Pancreas (tissue), 10 donors: ENCODE measurements at places on chromosomes 5 and 9.

- H3K36me3 ChIP-seq: no peaks in the 10 kb centered on the region
- H3K4me3 ChIP-seq: no peak overlapping the region
- DNase-seq: no peak
- no peaks in the 10 kb centered on the region for H3K4me1 ChIP-seq
- no peaks in the 10 kb centered on the region for H3K27me3 ChIP-seq
Observed at GRCh38 chr9:109771087-109771486, 8.9 kb upstream of the PALM2AKAP2 start.

DNA sequence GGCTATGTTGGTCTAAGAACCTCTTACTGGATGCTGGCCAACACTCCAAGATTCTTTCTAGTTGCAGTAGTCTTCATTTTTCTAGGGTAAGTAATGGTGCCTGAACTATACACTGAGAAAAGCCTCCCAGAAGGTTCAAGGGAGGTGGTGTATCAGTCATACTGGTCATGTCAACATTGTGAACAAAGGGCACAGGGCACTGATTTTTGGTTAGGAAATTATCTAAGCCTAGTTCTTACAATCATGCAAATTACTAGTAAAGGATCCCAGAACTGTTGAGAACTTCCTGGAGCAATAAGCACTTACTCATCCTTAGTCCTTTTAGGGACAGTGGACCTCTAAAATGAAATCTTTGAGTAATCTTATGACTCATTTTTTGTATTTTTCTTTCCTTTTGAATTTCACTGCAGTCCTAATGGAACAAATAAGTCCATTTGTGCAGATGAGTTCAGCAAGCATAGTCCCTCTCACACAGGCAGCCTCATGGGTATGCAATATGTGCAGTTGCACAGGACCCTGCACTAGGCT, 21.1 kb upstream of the CDC42SE2 start:
- no peaks in the 10 kb centered on the region for H3K27me3 ChIP-seq
- no peaks in the 10 kb centered on the region for H3K4me1 ChIP-seq
- no peak overlapping the region for H3K27ac ChIP-seq
- H3K4me3 ChIP-seq: no peak overlapping the region
- no peaks in the 10 kb centered on the region for H3K36me3 ChIP-seq

- no peak overlapping the region for H3K4me3 ChIP-seq
- H3K27me3 ChIP-seq: no peaks in the 10 kb centered on the region
- H3K36me3 ChIP-seq: no peaks in the 10 kb centered on the region
Observed at GRCh38 chr5:10856071-10856470, 95.0 kb upstream of the DAP start.

DNA sequence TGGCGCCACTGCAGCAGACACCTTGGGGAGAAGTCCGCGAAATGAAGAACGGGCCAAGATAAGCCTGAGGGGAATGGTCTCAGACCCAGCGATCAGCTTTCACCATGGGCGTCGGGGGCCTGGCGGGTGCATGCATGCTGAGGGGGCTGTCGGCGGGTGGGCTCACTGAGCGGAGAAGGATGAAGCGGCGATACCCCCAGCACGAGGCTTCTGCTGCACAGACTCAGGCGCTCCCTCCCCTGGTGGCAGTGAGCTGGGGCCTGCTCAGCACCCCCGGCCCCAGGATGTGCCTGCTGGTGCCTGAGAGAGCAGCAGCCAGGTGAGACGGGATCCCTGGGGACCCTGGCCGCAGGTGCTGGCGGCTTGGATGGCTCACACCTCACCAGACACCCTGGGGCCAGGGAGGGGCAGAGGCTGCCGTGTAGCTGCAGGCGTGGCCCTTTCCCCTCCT, 31.2 kb downstream of the CEP72 start:
- no peak overlapping the region for H3K27ac ChIP-seq
- no peak for DNase-seq
- no peaks in the 10 kb centered on the region for H3K36me3 ChIP-seq
- H3K4me1 ChIP-seq: no peaks in the 10 kb centered on the region
- no peak overlapping the region for H3K4me3 ChIP-seq
- no peaks in the 10 kb centered on the region for H3K27me3 ChIP-seq

DNA sequence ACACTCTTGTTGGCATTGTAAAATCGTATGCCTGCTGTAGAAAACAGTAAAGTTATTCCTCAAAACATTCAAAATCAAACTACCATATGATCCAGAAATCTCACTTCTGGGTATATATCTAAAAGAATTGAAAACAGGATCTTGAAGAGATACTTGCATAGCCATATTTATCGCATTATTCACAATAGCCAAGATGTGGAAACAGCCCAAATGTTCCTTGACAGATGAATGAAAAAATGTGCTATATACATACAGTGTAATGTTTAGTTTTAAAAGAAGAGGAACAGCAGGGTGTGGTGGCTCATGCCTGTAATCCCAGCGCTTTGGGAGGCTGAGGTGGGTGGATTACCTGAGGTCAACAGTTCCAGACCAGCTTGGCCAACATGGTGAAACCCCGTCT, 234.1 kb upstream of the DAB2 start:
- no peak overlapping the region for H3K4me3 ChIP-seq
- DNase-seq: no peak
- H3K27me3 ChIP-seq: no peaks in the 10 kb centered on the region
- no peak overlapping the region for H3K27ac ChIP-seq
- H3K36me3 ChIP-seq: no peaks in the 10 kb centered on the region
- no peaks in the 10 kb centered on the region for H3K4me1 ChIP-seq

GRCh38 chr5:116395226-116395625, 179.4 kb downstream of the SEMA6A start:
- H3K4me1 ChIP-seq: peaks cover 10% of the 10 kb centered on the region
- no peaks in the 10 kb centered on the region for H3K36me3 ChIP-seq
- H3K27ac ChIP-seq: no peak overlapping the region
- DNase-seq: no peak

DNA sequence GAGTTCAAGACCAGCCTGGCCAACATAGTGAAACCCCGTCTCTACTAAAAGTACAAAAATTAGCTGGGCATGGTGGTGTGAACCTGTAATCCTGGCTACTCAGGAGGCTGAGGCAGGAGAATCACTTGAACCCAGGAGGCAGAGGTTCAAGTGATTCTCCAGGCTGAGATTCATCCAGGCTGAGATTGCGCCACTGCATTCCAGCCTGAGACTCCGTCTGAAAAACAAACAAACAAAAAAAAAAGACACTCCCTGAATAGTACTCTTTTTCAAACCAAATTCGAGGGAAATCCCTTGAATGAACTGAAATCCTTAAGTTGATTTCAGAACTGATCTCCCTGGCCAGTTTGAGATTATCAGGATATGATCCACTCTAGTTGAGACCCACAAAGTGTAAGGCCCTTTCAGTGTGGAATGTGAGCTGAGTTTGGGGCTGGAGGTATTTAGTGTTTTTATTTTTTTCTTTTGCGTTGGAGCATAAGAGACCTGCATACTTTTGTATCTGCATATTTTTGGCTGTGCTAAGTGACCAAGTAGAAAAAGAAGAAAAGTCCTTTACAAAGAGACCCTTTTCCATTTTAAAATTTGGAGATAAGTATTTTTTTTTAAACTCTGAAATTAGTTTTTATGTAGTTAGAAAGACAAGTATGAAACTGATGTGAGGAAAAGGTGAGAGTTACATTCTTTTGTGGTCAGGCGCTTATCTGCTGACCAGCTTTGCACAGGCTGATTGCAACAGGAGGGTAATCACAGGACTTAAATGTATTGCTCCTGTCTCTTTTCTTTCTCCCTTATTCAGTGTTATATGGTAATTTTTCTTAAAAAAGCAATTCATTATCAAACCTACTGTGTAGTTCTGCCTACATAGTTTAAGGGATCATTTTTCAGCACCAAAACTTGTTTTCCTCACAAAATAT, 42.9 kb downstream of the TMEFF1 start:
- H3K27me3 ChIP-seq: no peaks in the 10 kb centered on the region
- no peak for DNase-seq
- H3K36me3 ChIP-seq: no peaks in the 10 kb centered on the region
- no peaks in the 10 kb centered on the region for H3K4me1 ChIP-seq
- H3K27ac ChIP-seq: no peak overlapping the region

DNA sequence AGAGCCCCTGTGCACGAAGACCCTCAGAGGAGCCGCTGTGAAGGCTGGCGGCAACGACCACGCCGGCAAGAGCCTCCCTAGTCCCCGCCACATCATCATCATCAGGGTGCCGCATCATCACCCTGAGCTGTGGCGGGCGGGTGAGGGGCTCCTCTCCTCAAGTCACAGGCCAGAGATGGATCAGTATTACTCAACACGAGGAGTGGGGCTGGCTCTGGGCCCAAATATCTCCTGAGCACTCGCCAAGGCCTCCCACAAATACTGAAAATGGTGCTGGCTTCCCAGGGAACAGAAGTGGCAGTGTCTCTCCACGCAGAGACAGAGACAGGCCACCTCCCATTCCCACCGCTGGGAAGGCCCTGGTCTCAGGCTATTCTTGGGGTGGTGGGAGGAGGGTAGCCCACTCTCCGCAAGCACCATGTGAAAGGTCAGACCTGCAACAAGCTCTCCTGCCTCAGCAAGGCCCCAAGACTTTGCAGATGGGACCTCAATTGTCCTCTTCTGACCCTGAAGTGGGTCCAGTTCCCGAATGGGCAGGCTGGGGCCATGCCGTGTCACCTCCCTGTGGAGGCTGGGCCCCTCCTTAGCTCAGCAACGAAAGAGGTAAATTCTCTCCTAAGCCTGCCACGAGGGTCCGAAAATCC, 39.3 kb upstream of the ZNF354A start:
- H3K4me3 ChIP-seq: no peak overlapping the region
- no peak overlapping the region for H3K27ac ChIP-seq
- H3K27me3 ChIP-seq: no peaks in the 10 kb centered on the region
- H3K4me1 ChIP-seq: no peaks in the 10 kb centered on the region

DNA sequence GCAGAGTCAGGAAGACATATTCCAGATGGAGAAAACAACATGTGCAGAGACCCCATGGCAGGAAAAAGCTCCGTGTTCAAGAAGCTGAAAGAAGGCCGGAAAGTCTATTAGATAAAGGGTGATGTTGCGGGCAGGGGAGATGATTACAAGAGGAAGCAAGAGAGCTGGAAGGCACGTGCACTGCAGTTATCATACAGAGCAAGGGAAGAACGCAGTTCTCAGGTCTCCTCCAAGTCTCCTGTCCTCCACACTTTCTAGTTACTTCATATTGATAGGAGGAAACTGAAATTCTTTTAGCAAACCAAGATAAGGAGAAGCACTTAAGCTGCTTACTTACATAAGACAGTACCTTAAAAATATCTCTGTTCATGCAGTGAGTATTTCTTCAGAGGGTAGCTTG, 58.3 kb upstream of the PLPP6 start:
- no peaks in the 10 kb centered on the region for H3K4me1 ChIP-seq
- no peaks in the 10 kb centered on the region for H3K36me3 ChIP-seq
- no peak for DNase-seq
- no peak overlapping the region for H3K4me3 ChIP-seq
